ENCODE measurements at places on chromosomes 3 and 15. TPM values are rescaled to one million over a fixed set of nuclear protein-coding genes. Genes with fewer than 3 reads are reported as not detected.
A peak's percentile ranks its signal among the peaks of the same experiment; 100 is the strongest.

Gene CXCR6
- total RNA-seq, result 0.39 TPM

- DNase-seq, result peak; percentile 11
Observed at GRCh38 chr15:77986891-77987764, 90.4 kb downstream of the TBC1D2B start.

Gene SLC15A2
- 0.68 TPM for total RNA-seq

DNA sequence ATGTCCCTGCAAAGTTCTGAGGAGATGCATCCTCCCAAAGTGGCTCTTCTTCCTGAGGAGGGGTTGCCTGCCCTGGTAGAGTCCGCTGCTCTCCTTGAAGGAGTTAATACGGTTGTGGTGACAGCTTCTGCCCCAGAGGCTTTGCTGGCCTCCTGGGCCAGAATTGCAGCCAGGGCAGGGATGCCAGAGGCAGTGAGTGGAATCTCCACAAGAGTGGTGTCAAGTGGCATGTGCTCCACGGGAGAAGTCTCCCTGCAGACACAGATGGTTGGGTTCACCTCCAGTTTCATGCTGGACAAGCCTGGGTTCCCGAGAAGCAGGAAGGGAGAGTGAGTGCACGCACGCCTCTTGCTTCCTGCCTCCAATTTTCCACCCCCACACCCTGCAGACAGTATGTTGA, 105.5 kb downstream of the SLC25A26 start:
- DNase-seq, result no peak

DNA sequence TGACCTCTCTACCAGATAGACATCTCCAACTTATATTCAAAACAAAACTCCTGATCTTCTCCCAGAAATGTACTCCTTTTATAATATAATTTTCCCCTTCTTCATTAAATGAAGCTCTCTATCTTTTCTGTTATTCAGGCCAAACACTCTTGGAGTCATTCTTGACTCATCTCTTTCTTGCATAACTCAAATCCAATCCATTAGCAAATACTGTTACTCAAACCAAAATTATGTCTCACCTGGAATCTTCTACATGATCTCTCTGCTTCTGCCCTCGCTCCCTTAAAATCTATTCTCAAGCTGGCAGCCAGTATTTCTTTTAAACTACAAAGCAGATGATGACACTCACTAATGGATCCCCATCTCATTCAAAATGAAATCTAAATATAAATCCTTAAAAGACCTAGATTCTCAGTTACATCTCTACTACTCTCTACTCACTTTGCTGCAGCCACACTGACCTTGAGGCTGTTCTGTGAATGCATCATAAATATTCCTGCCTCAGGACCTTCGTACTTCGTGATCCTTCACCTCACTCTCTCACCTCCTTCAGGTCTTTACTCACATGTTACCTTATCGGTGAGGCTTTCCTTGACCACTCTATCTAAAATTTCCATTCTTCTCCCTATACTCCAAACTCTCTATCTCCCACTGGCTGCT, 160.9 kb downstream of the TBC1D5 start:
- DNase-seq, result no peak

- no peak for DNase-seq
Observed at GRCh38 chr3:30535525-30535924, 70.9 kb upstream of the TGFBR2 start.

- DNase-seq, result no peak
Observed at GRCh38 chr15:64685230-64685888, 90.0 kb downstream of the RBPMS2 start.

GRCh38 chr3:15810702-15811101, 12.9 kb upstream of the ANKRD28 start:
- DNase-seq, result no peak

Gene CLRN1
- not detected for total RNA-seq

DNA sequence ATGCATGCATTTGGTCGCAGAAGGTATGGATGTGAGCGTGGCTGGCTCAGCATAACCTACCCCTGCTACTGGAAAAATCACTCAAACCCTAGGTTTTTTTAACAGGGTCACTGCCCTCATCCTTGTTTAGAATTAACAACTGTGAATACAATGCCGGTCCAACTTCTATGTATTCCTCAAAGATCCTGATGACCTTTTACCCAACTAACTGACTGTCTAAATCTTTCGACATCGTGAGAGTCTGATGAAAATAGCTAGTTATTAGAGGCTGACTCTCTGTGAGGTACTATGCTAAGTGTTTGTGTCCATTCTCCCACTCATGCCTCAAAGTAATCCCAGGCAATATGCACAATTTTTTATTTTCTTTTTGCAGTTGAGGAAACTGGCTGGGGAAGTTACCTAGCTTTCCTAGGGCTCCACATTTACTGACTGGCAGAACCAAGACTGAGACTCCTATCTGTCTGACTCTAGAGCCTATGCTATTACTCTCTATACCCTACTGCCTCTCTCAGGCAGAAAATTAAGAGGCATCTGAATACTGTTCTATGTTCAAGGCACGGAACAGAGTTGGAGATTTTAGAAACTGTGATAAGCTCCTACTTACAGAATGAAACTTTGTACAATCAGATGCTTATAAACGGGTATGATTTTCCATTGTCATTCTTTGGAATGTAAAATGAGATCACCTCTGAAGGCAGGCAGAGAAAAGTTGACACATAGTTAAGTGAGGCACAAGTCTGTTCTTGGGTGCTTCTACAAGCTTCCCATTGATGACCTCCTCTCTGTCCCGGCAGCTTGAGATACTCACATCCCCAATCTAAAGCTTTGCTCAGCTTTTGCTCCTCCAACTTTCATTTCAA, 56.4 kb downstream of the FILIP1L start:
- no peak for DNase-seq

- DNase-seq, result no peak
Observed at GRCh38 chr3:182905623-182906022, 74.7 kb downstream of the DCUN1D1 start.

GRCh38 chr3:146577662-146578061, 27.5 kb downstream of the PLSCR5 start:
- DNase-seq, result no peak

DNA sequence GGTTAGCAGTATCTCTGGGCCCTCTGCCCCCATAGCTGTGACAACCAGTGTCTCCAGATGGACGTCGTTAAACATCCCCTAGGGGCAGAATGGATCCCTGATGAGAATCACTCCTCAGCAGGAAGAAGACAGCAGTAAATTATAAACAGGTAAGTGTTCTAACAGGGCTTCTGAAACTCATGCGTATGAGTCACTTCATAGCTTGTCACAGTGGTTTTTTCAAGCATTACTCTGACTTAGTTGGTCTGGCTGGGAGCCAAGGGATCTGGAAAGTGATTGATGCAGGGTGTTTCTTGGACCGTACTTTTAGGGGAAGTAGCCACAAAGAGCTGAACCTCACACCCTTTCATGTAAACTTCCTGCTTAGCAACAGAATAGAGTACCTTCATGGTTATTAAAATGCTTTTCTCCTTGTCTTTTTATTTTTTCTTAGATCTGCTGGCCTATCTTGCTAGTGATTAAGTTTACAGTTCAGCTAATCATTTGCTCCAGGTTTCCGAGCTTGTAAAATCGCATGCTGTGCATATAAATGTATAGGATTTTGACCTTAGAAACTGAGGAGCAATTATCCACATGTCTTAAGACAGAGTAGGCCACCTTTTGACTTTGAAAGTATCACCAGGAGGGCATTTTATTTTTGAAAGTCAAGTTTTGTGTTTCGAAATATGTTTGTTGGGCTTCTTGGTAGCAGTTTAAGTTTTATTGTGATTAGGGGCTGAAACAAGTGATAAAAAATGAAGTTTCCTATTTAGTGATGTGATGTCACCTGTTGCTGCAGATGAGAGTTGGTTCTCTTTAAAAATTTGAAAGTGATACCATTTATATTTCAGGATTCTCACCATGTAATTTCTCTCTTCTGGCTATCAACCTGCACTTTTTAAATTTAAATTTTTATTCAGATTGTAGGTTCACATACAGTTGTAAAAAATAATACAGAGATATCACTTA, 333.9 kb downstream of the PTPRG start:
- DNase-seq, result peak; percentile 80

Gene UQCC5
- total RNA-seq, result 52.9 TPM

Gene NRROS
- total RNA-seq, result 6.0 TPM

- no peak for DNase-seq
Observed at GRCh38 chr15:35738370-35738769, 192.4 kb upstream of the DPH6 start.

GRCh38 chr3:188797045-188797444, 374.7 kb upstream of the TPRG1 start:
- DNase-seq, result no peak

- no peak for DNase-seq
Observed at GRCh38 chr15:27134481-27134880, 163.5 kb downstream of the GABRG3 start.

DNA sequence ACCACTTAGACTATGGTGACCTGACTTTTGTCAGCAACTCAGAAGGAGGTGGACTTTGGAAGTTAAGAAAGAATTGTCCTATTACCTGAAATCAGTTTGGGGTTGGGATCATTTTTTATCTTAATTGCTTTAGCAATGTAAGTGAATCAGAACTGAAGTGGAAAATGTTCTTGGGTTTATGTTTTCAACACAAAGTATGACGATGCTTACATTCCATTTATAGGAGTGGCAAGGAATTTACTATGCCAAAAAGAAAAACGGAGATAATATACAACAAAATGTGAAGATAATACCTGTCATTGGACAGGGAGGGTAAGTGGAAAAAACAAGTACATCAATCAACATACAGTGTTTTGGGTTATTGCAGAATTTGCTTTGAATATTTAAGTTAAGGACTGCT, 116.1 kb downstream of the PDE8A start:
- DNase-seq, result no peak

DNA sequence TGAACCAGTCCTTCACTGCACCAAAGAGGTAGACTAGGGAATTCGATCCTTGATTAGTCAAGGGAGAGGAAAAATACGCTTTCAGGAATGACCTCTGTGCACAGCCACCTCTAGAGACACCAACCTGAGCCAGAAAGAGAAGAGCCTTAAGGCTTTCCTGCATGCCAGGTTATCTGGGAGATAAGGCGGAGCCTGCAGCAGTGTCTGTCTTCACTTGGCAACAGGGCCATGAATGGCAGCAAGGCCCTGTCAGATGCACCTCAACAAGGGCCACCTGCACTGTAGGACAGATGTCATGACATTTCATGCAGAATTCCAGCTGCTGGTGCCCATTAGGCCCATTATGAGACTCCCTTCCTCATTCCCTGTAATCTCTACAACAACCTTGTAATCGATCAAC, 88.1 kb downstream of the MEX3B start:
- DNase-seq, result no peak

- DNase-seq, result no peak
Observed at GRCh38 chr3:65636326-65636725, 402.4 kb downstream of the MAGI1 start.

DNA sequence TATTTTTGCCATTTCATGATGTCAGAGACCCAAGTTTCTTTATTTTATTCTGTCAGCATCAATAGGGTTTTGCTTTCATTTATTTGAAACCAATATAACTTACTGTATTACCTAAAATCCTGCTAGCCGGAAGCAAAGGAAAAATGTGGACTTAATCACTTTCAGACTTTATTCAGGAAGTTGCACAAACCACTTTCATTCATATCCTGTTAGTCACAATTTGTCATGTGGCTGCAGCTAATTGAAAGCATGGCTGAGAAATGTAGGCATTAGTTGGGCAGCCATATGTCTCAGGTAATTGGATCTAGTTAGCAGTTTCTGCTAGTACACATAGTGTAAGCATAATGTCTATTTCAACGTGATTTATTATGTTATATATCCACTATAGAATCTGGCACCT, 462.3 kb upstream of the SGO1 start:
- DNase-seq, result no peak

DNA sequence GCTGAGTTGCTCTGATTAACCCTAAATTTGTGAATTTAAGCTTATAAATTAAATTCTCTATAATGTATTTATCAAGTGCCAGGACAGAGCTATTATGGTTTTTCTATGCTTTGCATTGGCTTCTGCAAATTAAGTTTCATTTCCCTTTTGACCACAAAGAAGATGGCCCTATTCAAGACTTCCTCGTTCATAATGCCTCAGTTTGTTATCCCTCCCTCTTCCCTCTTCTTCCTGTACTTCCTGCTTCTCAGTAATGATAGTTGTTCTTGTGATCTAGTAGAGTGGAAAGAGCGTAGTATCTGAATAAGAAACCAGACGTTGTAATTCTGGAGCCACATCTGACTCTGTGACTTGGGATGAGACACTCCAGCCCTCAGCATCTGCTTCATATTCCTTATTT, 118.7 kb downstream of the CACNA1D start:
- DNase-seq, result no peak

- no peak for DNase-seq
Observed at GRCh38 chr15:47991357-47991756, 129.4 kb upstream of the SLC24A5 start.

DNA sequence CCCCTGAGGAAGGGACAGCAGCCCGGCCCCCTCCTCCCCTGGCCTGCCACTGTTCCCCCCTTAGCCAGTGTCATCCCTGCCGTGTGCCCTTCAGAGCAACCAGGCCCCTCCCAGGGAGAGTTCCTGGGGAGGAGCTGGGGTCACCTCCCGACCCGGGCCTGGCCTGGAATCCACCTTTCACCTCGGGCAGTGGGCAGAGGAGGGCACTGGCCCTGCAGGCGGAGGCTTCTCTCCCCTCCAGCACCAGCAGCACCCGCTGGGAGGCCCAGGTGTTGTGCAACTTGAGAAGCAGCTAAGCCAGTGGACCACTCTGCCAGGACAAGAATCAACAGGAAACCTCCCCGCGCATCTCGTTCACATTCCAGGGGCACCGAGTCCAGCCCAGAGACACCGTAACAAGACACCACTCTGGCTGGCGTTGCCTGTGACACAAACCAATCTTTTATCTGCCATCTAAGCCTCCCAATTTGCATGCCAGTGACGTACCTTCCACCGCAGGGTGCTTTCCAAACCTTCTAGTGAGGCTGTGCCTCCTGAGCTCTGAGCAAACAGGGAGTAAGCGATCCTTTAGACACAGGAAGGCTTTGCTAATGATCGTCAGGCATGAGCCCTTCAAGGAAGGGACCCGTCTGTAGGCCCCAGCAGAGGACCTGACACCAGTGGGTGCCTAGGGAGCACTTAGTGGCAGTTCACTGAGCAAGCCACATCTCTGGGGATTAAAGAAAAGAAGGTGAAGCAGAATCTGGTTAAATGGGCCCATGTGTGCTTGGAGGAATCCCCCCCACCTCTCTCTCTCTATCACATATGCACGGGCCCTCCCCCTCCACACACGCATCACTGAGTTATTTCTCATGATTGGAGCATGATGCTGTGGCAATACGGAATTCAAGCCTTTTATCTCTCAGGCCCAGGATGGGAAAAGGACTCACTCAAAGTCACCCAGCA, 98.9 kb upstream of the TLE3 start:
- peak; percentile 50 for DNase-seq

GRCh38 chr3:50734985-50735384, 60.3 kb downstream of the DOCK3 start:
- no peak for DNase-seq

- no peak for DNase-seq
Observed at GRCh38 chr15:60460931-60461330, 18.0 kb downstream of the ICE2 start.

Gene RBPMS2
- 312 TPM for total RNA-seq

Gene GOLGA8O
- total RNA-seq, result 1.7 TPM

- no peak for DNase-seq
Observed at GRCh38 chr3:56833022-56833421, 31.3 kb upstream of the ARHGEF3 start.

GRCh38 chr3:105848821-105849220, 20.0 kb downstream of the CBLB start:
- DNase-seq, result no peak
